ENCODE measurements at places on chromosomes 7 and 10. TPM values are rescaled to one million over a fixed set of nuclear protein-coding genes. Genes with fewer than 3 reads are reported as not detected.
A peak's percentile ranks its signal among the peaks of the same experiment; 100 is the strongest.

GRCh38 chr7:51242007-51242691 lies 74.5 kb downstream of the COBL start:
- no peaks in the 10 kb centered on the region for H3K36me3 ChIP-seq

DNA sequence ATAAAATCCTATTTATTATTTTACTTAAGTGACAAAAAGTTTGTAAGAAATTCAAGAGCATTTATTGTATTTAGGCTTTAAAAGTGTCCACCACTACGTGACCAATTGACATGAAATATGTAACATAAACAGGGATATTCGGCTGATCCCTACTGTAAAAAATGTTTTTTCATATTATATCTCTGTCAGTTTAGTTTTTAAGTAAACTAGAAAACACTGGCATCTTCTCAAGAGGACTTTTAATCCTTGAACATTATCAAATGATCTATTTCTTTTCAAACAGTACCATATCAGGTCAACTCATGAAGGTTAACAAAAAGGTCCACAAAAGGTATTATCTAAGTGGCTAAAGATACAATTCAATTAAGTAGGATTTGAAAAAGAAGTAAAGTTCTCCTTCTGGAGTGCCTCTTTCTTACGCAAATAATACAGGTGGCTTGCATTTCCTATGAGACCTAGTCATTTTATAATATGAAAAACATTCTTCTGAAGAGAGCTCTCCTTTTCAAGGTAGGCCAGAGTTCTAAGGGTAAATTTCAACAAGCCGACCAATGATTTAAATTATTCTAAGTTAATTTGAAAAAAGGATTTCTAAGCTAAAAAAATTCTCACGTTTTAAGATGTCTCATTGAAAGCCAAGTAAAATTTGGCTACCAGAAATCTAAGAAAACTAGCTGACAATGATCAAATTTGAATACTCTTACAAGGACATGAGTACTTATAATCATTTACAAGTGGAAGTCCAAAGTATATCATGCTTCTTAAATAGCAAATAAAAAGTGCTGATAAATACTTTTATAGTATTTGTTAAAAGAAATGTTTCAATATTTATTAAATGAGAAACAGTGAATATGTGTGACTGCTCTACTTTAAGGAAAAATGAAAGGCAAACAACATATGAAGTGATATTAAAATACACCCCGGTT lies 133.5 kb downstream of the NRBF2 start:
- H3K4me3 ChIP-seq: peak overlapping the region; percentile 99
- DNase-seq: no peak

GRCh38 chr10:34667177-34667576 lies 147.9 kb downstream of the PARD3 start:
- H3K36me3 ChIP-seq: no peaks in the 10 kb centered on the region
- no peak overlapping the region for H3K4me3 ChIP-seq
- no peaks in the 10 kb centered on the region for H3K4me1 ChIP-seq
- no peak overlapping the region for H3K27ac ChIP-seq
- no peak for DNase-seq
- no peaks in the 10 kb centered on the region for H3K27me3 ChIP-seq

GRCh38 chr10:85147346-85148250 lies 819.2 kb downstream of the CCSER2 start:
- no peaks in the 10 kb centered on the region for H3K27me3 ChIP-seq
- no peaks in the 10 kb centered on the region for H3K4me1 ChIP-seq

- H3K36me3 ChIP-seq: no peaks in the 10 kb centered on the region
- H3K4me1 ChIP-seq: peaks cover 3% of the 10 kb centered on the region
- no peak overlapping the region for H3K27ac ChIP-seq
- peaks cover 15% of the 10 kb centered on the region for H3K27me3 ChIP-seq
- H3K4me3 ChIP-seq: no peak overlapping the region
These were observed 11.9 kb downstream of the RGR start for GRCh38 chr10:84256510-84257342.

GRCh38 chr7:4800926-4801838 lies 25.8 kb downstream of the AP5Z1 start:
- no peak overlapping the region for H3K4me3 ChIP-seq
- H3K27me3 ChIP-seq: no peaks in the 10 kb centered on the region
- DNase-seq: no peak
- no peaks in the 10 kb centered on the region for H3K4me1 ChIP-seq
- H3K36me3 ChIP-seq: no peaks in the 10 kb centered on the region

GRCh38 chr10:77441353-77442166 lies 196.0 kb downstream of the KCNMA1 start:
- H3K27me3 ChIP-seq: no peaks in the 10 kb centered on the region
- H3K36me3 ChIP-seq: no peaks in the 10 kb centered on the region

GRCh38 chr7:69683002-69683401 lies 84.7 kb downstream of the AUTS2 start:
- no peak overlapping the region for H3K4me3 ChIP-seq
- peak overlapping the region; percentile 8 for H3K27ac ChIP-seq
- no peaks in the 10 kb centered on the region for H3K36me3 ChIP-seq
- no peaks in the 10 kb centered on the region for H3K27me3 ChIP-seq

- H3K4me1 ChIP-seq: no peaks in the 10 kb centered on the region
- no peak for DNase-seq
- H3K27me3 ChIP-seq: peaks cover 4% of the 10 kb centered on the region
- no peak overlapping the region for H3K27ac ChIP-seq
These were observed 55.0 kb downstream of the RELN start for GRCh38 chr7:103934508-103934907.

- no peak overlapping the region for H3K27ac ChIP-seq
- H3K4me1 ChIP-seq: peaks cover 86% of the 10 kb centered on the region
- H3K27me3 ChIP-seq: no peaks in the 10 kb centered on the region
- no peak overlapping the region for H3K4me3 ChIP-seq
These were observed 3.7 kb downstream of the NOD1 start for GRCh38 chr7:30474893-30475292.

DNA sequence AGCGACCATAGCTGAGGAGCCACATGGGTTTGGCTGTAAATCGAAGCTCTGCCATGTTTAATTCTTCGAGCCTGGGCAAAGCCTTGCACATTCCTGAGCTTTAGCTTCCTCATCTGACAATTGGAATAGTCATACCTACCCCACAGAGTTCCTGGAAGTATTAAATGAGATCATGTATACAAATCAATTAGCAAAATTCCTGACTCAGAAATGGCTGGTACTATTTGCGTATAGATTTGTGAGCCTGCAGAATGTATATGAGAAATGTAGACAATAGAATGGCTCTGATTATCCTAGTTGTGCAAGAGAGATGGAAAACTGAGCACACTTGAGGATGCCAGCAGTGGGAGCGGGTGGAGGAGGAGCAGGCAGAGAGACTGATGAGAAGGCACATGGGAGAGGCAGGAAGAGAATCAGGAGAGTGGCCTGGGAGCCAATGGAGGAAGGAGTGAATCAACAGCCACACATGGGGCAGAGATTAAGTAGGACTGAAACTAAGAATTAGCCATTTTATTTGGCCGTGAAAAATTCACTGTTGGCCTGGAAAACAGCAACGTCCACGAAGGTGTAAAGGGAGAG lies 128.0 kb upstream of the C1GALT1 start:
- H3K4me3 ChIP-seq: no peak overlapping the region
- peaks cover 2% of the 10 kb centered on the region for H3K27me3 ChIP-seq
- no peaks in the 10 kb centered on the region for H3K36me3 ChIP-seq
- H3K27ac ChIP-seq: no peak overlapping the region
- peaks cover 8% of the 10 kb centered on the region for H3K4me1 ChIP-seq

GRCh38 chr7:151342102-151342646 lies 562 bp downstream of the NUB1 start:
- peaks cover 50% of the 10 kb centered on the region for H3K4me1 ChIP-seq
- DNase-seq: no peak
- H3K27ac ChIP-seq: peak overlapping the region; percentile 86
- H3K27me3 ChIP-seq: no peaks in the 10 kb centered on the region
- H3K36me3 ChIP-seq: peaks cover 26% of the 10 kb centered on the region

GRCh38 chr10:77060913-77061312 lies 576.7 kb downstream of the KCNMA1 start:
- H3K27me3 ChIP-seq: no peaks in the 10 kb centered on the region
- no peak overlapping the region for H3K4me3 ChIP-seq
- H3K27ac ChIP-seq: no peak overlapping the region
- H3K36me3 ChIP-seq: no peaks in the 10 kb centered on the region

- no peaks in the 10 kb centered on the region for H3K36me3 ChIP-seq
- DNase-seq: no peak
- H3K27me3 ChIP-seq: no peaks in the 10 kb centered on the region
- H3K4me3 ChIP-seq: no peak overlapping the region
These were observed 293.0 kb upstream of the POT1 start for GRCh38 chr7:125222596-125222995.

GRCh38 chr10:72449941-72450441 lies 95.3 kb upstream of the DNAJB12 start:
- H3K27ac ChIP-seq: no peak overlapping the region
- no peaks in the 10 kb centered on the region for H3K4me1 ChIP-seq
- peaks cover 19% of the 10 kb centered on the region for H3K36me3 ChIP-seq
- no peaks in the 10 kb centered on the region for H3K27me3 ChIP-seq
- no peak for DNase-seq

DNA sequence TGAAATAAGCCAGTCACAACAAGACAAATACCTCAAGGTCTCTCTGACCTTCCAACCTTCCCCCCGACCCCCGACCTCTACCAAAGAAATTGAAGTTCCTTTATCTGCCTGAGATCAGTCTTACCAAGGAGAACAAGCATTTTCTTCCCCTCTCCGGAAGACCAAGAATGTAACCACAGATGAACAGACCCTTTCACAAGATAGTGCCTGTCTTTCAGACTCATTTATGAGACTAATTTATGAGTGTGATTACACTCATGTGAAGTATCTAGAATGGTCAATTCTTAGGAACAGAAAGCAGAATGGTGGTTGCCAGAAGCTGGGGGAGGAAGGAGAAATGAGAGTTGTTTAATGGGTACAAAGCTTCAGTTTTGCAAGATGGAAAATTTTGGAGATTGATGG lies 108.9 kb upstream of the MKLN1 start:
- no peaks in the 10 kb centered on the region for H3K27me3 ChIP-seq
- DNase-seq: no peak
- H3K4me1 ChIP-seq: peaks cover 30% of the 10 kb centered on the region
- H3K4me3 ChIP-seq: peak overlapping the region; percentile 17

DNA sequence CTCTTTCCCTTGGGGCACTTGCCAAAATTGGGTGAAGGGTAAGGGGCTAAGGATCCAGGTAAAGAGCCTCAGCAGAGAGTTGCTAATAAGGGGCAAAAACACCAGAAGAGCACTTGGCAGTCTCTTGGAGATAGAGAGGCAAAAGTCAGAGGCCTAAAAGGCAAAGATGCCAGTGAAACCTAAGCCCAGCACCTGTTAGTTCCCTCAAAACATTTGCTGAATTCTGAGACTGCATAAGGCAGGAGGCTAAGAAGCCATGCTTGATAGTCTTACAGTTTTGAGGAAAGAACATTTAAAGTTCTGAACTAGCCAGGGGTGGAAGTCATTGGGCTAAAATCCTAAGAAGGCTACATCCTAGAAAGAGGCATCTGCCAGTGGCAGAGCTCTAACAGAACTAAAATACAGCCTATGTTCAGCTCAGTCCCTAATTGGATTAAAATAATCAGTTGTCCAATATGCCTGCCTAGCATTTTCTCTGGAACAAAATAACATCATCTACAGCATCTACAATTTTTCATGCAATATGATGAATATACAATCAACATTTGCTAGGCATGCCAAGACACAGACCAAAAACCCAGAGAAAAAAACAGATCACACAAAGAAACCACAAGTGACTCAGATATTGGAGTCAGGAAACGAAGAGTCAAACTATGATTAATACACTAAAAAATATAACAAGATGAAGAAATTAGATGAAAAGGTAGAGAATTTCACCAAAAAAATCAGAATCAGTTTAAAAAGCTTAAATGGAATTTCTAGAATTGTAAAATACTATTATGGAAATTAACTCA lies 7.7 kb downstream of the HTR7 start:
- H3K4me1 ChIP-seq: peaks cover 3% of the 10 kb centered on the region
- H3K27ac ChIP-seq: no peak overlapping the region
- H3K27me3 ChIP-seq: peaks cover 37% of the 10 kb centered on the region
- no peak for DNase-seq

- no peaks in the 10 kb centered on the region for H3K27me3 ChIP-seq
- no peak overlapping the region for H3K27ac ChIP-seq
- no peak for DNase-seq
- H3K4me3 ChIP-seq: no peak overlapping the region
- H3K36me3 ChIP-seq: peaks cover 9% of the 10 kb centered on the region
These were observed 47.7 kb downstream of the CDK6 start for GRCh38 chr7:92788559-92789183.

DNA sequence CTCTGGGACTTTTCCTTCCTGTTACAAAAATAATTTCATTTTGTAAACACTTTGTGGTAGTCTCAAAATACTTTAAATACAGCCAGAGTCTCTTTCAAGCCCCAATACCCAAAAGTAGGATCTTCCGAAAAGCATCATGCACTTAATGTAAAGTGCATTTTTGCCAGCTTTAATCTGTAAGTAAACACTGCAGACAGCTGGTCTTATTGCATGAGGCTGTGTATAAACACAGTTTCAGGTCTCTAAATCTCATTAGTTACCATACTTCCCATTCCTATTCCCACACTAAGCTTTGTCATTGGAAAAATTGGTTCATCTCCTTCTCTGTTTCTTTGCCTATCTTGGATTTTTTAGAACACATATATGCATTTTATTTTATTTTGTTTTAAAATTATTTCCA lies 87.6 kb upstream of the GNAI1 start:
- H3K4me1 ChIP-seq: no peaks in the 10 kb centered on the region
- H3K27me3 ChIP-seq: no peaks in the 10 kb centered on the region

DNA sequence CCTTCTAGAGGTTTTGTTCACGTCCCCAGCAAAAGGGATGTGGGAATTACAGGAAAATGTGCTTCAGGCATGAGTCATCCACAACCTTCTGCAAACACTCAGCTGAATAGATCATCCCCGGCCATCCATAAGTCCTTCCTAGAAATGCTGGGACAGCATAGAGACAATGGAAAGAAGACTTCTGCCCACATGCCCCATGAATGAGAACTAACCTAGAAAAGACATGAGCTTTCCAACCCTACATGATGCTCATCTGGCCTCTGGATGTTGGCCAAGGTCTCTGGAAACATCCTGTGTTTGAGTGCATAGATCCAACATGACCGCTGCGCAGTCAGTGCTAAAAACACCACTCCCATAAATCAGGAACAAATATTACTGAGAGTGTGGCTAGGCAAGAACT lies 277.5 kb downstream of the PLXNA4 start:
- H3K27ac ChIP-seq: no peak overlapping the region
- no peaks in the 10 kb centered on the region for H3K36me3 ChIP-seq
- H3K4me3 ChIP-seq: no peak overlapping the region
- DNase-seq: no peak

- no peak overlapping the region for H3K4me3 ChIP-seq
- peaks cover 80% of the 10 kb centered on the region for H3K36me3 ChIP-seq
- no peak overlapping the region for H3K27ac ChIP-seq
These were observed 6.3 kb downstream of the POLD2 start for GRCh38 chr7:44116789-44117666.

Gene CHAT
- total RNA-seq: not detected

Gene NCF1
- 121 TPM for total RNA-seq

Gene PDE1C
- total RNA-seq: not detected

Gene INMT
- 0.17 TPM for total RNA-seq

Measured in activated B cell treated with CpG ODN at 0.5 μM for 24 hours (primary cell).